ENCODE measurements at places on chromosomes 11 and 22.

DNA sequence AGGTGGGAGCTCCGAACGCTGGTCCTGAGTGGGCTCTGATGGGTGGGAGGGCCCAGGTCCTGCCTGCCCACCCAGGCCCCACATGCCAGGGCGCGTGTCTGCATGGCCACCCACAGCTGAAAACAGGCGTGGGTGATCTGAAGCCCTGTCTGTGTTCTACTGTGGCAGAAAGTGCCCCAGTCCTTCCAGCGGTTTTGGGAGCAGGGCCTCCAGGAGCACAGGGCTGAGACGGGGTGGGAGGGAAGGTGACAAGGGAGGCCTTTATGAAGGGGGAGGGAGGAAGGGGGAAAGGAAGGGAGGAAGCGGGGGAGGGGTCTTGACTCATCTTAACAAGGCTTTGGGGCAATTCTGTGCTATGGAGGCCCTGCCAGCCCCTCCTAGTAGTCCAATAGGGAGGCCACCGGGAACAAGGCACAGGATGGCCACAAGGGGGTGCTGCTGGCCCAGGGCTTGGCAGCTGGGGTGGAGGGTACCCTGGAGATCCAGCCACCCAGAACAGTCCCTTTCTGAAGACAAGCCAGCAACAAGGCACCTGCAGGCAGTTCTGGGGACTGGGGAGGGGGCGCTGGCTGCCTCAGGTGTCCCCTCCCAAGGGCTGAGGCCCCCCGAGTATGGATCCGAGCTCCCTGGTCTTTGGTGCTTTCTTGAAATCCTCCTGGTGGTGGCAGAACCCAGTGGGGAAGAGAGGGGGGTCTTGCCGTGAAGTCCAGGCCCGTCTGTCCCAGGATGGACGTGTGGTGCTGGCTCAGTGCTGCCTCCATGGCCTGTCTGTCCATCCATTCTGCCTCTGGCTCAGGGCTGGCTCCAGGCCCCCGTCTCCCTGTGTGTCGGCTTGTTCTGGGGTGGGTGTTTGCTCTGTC, 6.3 kb upstream of the FADS3 start:
- peak; percentile 84 for DNase-seq

GRCh38 chr22:39474351-39475111, 17.7 kb downstream of the MGAT3 start:
- DNase-seq, result no peak

GRCh38 chr22:21681566-21682370, 16.0 kb downstream of the PPIL2 start:
- no peak for DNase-seq

GRCh38 chr22:50261615-50262459, at the start of gene MAPK12:
Gene MAPK12, minus strand, starts transcription at chr22:50261683. Its CDS starts 174 bp downstream, at chr22:50261509.
- no peak for DNase-seq

DNA sequence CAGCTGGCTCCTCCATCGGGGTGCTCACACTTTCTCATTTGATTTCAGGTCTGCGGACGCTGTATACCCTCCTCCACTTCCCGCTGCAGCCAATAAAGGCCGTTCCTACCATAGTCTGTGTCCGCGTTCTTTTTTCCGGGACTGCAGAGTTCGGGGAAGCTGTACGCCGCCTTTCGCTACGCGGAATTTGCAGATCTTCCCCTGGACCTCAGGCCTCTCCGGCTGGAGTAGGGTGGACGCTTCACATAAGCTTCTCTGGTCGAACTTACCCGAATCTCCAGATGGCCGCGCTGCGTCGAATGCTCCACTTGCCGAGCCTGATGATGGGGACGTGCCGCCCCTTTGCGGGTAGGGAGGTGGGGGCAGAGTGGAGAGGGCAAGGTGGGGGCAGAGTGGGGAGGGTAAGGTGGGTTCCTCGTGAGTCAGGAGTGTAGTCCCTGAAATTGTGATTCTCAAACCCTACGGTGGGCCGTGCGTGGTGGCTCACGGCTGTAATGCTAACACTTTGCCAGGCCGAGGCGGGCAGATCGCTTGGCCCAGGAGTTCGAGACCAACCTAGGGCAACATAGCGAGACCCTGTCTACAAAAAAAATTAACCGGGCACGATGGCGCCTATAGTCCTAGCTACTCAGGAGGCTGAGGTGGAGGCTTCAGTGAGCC, 617 bp downstream of the CSKMT start:
- DNase-seq, result peak; percentile 57

- no peak for DNase-seq
Observed at GRCh38 chr22:46619830-46620501, at the start of gene GRAMD4. Gene GRAMD4, plus strand, starts transcription at chr22:46620386. Its CDS starts 6,414 bp downstream, at chr22:46626800.

DNA sequence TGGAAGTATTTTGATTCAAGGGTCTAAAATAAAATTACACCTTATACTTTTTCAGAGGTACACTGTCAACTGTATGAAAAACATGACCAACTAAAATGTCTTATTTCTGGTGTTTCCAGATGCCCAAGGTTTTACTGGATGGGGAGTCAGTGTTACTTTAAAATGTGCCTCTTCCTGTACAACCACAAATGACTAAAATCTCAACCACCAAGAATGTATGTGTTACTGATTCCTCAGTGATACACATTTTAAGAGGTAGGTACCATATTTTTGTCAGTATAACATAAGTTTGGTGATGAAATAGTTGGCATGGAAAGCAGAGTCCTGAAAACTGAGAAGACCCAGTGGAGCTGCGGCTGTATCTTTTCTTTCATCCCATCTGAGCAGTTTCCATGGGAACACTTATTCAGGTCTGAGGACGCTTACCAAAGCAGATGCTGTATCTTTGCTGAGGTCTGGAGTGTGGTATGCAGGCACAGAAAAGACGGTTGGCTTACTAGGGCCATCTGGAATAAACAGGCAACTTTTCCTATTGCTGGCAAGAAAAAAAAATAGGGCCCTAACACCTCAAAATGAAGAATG, 21.2 kb upstream of the TP53AIP1 start:
- DNase-seq, result no peak

GRCh38 chr22:22079404-22080148, 97.0 kb upstream of the TOP3B start:
- no peak for DNase-seq

GRCh38 chr11:109247071-109247470, 174.9 kb upstream of the C11orf87 start:
- DNase-seq, result no peak

GRCh38 chr11:59981106-59981770, 17.4 kb downstream of the OOSP4A start:
- no peak for DNase-seq

GRCh38 chr11:44358713-44359112, 48.8 kb upstream of the ALX4 start:
- DNase-seq, result no peak

- DNase-seq, result no peak
Observed at GRCh38 chr11:8959546-8960166, 4.6 kb downstream of the TMEM9B start.

DNA sequence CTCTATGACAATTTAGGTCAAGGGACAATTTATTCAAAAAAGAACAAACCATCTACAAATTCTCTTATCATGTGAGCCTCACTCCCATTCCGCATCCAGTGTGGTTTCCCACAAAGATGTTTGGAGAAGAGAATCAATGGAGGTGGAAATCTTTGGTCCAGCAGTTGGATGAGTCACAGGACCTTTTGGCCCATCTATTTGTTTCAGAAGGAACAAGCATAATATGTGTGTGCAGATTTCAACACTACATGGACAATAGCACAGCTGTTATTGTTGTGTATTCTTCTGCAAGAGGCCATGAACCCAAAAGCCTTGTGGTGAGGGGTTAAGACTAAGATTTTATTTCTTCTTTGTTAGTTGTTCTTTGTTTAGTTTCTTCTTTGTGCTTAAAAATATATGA, 61.6 kb downstream of the OR10A6 start:
- no peak for DNase-seq

DNA sequence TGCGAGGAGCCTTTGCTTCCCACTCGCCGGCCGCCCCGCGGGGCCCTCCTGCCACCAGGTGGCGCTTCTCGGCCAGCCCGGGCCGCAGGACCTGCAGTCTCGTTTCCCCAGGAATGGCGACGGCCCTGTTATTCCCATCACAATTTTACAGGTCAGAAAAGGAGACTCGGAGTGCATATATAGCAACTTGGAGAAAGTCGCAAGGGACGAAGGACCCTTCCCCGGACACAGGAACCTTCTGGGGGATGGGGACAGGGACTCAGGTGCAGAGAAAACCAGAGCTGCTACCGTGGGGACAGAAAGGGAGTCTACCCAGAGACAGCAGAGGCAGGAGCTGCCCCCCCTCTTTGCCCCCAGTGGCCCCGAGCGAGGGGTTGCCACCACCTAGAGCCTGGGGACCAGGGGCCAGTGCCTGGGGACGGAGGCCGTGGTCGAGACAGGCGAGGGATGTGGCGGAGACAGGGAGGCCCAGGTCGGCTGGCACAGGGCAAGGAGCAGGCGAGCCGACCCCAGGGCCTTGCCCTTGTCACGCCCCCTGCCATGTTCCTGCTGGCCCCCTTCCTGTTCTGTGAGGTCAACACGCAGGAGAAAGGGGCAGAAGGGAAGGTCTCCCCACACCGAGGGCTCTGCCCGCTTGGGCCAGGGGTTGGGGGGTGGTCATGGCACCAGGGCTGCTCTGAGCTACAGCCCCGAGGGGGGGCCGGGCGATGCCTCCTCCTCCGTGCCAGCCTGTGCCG, 3.5 kb upstream of the KRTAP5-6 start:
- DNase-seq, result peak; percentile 82

DNA sequence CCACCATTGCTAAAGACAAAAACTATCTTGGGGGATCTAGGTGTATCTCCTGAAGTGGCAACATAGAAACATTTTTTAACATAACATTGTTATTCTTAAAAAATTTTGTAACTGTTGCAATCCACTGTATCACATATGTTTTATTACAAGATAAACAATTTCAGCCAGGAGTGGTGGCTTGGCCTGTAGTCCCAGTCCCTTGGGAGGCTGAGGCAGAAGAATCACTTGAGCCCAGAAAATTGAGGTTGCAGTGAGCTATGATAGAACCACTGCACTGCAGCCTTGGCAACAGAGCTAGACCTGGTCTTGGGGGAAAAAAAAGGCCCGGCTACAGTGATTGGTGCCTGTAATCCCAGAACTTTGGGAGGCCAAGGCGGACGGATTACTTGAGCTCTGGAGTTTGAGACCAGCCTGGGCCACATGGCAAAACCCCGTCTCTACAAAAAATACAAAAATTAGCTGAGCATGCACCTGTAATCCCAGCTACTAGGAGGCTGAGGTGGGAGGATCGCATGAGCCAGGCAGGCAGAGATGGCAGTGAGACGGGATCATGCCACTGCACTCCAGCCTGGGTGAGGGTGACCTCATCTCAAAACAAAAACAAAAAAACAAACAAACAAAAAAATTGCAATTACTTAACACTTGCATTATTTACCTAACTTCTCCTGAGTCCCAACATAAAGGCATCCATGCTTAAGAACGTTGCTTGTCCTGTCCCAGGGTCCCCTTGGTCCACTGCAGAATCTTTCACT, 1.5 kb upstream of the DEPDC5 start:
- no peak for DNase-seq

- DNase-seq, result no peak
Observed at GRCh38 chr11:92829671-92830070, 139.8 kb upstream of the MTNR1B start.

- DNase-seq, result no peak
Observed at GRCh38 chr11:75383246-75383645, 16.1 kb upstream of the RPS3 start.

GRCh38 chr22:29332886-29333496, 17.5 kb upstream of the RASL10A start:
- DNase-seq, result no peak

- DNase-seq, result no peak
Observed at GRCh38 chr11:18704045-18704645, 5.6 kb downstream of the TMEM86A start.

GRCh38 chr11:78961937-78962701, 387.5 kb upstream of the NARS2 start:
- DNase-seq, result no peak
